ENCODE measurements at places on chromosomes 16 and 17.

DNA sequence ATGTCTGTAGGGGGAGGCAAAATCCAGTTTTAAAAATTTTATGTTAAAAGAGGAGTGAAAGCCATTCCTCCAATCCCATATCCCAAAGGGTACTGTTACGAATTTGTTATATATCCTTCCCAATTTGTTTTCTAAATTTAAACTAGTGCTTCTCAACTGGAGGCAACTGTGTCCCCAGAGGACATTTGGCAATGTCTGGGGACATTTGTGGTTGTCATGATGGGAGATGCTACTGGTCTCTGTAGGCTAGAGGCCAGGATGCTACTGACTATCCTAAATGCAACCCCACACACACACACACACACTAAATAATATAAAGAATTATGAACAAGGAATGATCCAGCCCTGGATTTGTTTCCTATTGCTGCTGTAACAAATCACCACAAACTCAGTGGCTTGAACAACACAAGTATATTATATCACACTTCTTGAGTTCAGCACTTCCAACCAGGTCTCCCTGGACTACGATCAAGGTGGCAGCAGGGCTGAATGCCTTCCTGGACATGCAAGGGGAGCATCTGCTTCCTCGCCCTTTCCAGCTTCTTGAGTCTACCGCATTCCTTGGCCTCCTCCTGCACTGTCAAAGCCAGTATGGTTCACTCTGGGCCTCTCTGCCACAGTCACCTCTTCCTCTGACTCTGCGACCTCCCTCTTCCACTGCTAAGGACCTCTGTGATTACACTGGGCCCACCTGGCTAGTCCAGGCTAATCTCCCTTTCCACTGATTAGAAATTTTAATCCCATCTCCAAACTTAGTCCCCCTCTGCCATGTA is 30.1 kb downstream of the ARHGAP17 start:
- peak; percentile 37 for DNase-seq

- no peak for DNase-seq
Measured at GRCh38 chr17:11324846-11325420, 83.9 kb downstream of the SHISA6 start.

DNA sequence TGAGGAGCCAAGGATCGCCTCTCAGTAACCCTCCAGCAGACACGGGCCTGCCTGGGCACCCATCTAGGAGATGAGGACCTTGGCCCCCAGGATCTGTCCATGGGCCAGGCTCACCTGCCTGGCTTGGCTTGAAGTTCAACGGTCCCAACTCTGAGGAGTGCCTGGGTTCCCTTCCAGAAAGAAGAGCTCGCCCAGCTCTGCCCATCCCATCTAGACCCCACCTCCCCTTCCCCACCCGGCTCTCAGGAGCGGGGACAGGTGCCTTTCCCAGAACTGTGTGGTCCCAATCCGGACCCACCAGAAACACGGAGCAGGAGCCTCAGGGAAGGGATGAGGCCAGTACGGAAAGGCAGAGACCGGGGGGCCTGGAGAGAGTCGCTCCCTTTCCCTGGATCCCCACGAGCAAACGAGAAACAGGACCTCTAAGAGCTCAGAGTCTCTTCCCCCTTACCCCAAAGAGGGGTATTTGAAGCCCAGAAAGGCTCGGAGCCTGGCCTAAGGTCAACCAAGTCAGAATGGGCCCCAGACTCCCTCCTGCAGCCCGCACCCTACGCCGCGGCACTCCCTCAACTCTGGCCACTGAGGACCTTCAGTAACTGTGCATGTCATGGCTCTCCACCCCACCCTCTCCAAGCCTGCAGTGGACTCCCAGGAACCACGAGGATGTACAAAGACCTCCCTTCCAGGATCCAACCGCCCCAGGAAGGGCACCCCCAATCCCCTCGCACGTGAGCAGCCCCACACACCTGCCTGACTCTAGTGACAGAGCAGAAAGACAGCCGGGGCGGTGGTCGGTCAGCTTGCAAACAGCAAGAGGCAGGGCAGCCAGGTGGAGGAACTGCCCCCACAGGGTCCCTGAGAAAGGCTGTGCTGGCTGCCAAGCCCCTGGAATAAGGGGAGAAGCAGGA is 5.4 kb downstream of the CLUH start:
- DNase-seq = peak; percentile 54

GRCh38 chr17:8151641-8152111 is 528 bp downstream of the PER1 start:
- DNase-seq = peak; percentile 72

- no peak for DNase-seq
Measured at GRCh38 chr16:23301251-23302044, 654 bp upstream of the SCNN1B start.

DNA sequence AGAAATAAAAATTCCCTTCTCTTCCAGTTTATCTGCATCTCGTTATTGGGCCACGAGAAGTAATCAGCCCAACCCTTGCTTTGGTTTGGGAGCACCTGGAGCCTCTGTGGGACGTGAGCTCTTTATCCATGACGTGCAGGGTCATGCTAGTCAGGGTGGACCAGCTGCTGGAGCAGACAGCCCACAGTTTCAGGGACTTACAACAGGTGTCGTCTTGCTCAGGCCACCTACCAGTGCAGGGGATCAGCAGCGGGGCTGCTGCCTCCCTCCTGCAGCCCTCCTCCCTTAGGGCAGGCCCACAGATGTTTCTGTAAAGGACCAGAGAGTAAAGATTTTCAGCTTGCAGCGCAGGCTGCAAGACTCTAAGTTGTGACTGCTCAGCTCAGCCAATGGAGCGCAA is 16.9 kb downstream of the ADAD2 start:
- DNase-seq = no peak

GRCh38 chr17:76670020-76670717 is 26.6 kb upstream of the ST6GALNAC1 start:
- DNase-seq = no peak

DNA sequence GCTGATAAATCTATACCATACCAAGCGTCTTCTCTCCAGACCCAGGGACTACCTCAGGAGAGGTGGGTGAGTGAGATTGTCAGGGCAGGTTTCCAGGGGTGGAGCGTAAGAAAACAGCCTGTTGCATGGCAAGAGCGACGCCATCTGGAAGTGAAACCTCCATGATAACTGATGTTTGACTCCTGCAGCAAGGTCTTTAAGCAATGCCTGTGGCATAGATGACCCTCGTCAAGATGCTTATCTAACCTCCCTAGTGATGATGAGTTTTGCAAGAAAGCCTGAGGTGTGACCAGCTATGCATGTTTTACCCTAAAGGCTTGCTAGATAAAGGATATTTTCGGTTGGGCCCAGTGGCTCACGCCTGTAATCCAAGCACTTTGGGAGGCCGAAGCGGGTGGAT is 71.6 kb downstream of the GSG1L start:
- no peak for DNase-seq

GRCh38 chr16:53091466-53092211 is 36.8 kb downstream of the CHD9 start:
- DNase-seq = peak; percentile 73

DNA sequence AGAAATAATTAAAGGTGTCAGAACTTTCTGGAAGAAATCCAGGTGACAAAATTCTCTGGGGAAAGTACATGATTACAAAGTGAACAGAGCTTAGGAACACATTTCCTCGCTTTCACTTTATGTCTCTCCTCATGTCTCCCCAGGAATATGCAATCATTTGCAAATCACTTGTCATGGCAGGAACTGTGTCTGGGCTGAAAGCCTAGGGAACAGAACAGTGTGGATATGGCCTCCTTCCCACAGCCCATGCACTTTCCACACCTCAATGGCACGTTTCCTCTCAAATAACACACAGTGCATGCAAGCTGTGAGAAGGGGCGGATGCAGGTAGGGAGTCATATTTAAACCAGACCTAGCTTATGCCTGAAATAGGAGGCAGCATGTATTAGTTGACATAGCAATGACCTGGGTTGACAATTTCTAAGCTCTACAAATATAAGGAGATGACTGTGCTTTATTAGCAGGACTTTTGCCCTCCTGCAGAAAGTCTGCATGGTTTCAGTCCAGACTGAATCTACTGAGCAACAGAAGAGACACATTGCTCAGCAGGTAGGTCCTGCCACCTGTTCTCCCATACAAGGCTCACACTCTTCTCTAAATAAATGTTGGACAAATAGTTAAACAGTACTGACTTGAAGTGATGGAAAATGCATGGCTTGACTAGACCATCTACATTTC is 236.0 kb upstream of the ELAC2 start:
- DNase-seq = no peak

GRCh38 chr17:76725580-76726230 is 701 bp downstream of the JMJD6 start:
- DNase-seq = peak; percentile 38

DNA sequence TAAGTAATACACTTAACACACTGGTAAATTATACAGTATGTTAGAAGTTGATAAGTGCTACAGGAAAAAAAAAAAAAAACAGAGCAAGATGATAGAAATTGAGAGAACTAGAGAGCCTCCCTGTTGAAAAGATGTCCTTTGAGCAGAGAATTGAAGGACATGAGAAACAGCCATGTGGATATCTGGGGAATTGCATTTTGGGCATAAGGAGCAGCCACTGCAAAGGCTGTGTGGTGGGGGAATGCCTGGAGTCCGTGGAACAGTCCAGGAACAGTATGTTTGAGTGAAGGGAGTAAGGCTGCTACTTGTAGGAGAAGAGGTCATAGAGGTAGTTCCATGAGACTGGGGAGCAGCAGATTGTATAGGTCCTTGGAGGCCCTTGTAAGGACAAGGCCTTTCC is 178.4 kb downstream of the FTO start:
- no peak for DNase-seq

GRCh38 chr17:77206158-77206956 is 65.6 kb downstream of the SEC14L1 start:
- no peak for DNase-seq

DNA sequence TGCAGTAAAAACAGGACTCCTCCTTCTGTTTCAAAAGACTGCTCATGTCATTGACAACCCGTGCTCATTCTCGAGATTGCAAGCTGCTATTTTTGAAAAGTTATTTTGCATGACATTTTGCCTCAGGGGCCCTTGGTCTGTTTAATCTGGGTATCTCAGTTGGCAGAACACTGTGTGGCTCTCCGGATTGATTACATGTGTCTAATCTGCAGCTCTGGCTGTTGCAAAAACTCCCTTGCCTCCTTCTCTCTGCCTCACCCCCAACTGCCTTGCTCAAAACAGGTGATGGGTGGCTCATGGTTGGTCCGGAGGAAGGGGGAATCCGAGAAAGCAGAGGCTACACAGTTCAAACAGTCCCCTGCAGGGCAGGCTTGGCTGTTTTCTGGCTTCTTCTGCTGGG is 25.3 kb downstream of the GINS3 start:
- DNase-seq = no peak

DNA sequence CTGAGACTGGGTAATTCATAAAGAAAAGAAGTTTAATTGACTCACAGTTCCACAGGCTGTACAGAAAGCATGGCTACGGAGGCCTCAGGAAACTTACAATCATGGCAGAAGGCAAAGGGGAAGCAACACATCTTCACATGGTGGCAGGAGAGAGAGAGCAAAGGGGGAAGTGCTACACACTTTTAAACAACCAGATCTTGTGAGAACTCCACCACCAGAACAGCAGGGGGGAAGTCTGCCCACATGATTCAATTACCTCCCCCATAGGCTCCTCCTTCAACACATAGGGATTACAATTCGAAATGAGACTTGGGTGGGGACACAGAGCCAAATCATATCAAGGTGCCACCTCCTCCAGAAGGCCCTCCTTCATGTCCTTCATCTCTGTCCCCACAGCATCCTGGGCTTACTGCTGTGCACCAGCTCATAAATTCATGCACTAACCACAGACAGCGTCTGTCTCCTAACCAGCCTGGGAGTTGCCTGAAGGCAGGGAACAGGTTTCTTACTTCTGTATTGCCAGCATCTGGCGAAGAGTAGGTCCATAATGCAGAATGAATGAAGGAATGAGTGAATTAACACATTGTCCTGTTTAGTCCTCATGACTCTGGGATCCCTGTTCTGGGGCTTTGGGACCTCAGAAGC is 74.4 kb downstream of the WSB1 start:
- no peak for DNase-seq
